Stimulated activated CD8-positive, alpha-beta memory T cell treated with anti-CD3 and anti-CD28 coated beads, Interleukin-12 subunit alpha, Interleukin-12 subunit beta, amount 100 ng/mL, for 4 hours (primary cell): ENCODE measurements at places on chromosomes 5 and 9.

GRCh38 chr5:1723957-1724821 lies 75.4 kb downstream of the MRPL36 start:
- DNase-seq: no peak

DNA sequence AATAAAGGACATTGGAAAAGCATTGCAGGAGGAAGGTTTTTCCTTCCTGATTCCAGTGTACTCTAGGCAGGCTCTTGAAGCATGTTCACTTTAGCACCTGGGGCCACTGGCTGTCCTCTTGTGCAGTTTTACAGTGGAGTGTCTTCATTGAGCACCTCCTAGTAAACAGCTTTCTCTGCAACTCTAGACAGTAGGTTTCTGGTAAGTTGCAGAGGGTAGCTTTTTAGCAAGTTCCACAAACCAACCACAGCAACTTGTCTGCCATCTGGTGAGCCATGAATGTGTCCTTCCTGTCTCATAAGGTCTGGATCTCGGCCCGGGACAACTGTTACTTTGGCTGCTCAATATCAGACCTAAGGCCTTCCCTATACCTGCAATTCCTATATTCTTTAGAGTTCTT lies 488.0 kb downstream of the MAN2A1 start:
- no peak for DNase-seq

GRCh38 chr5:21644032-21644431 lies 1209.1 kb downstream of the CDH12 start:
- DNase-seq: no peak

GRCh38 chr9:124293718-124294506 lies 36.2 kb downstream of the NEK6 start:
- no peak for DNase-seq

DNA sequence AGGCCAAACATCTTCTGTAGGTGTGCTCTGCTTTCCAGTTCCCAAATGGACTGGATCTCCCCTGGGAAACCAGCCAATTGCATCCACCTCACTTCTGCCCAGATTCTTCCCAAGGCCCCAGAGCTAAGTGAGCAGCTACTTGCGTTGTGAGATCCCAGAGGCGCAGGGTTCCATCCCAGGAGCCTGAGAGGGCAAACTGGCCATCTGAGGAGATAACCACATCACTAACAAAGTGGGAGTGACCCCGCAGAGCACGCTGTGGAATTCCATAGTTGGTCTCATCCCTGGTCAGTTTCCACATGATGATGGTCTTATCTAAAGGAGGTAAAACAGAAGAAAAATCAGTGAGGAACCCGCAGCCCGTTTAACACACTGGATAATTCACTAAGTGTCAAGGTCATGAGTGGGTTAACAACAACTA lies 1.7 kb downstream of the RACK1 start:
- no peak for DNase-seq

DNA sequence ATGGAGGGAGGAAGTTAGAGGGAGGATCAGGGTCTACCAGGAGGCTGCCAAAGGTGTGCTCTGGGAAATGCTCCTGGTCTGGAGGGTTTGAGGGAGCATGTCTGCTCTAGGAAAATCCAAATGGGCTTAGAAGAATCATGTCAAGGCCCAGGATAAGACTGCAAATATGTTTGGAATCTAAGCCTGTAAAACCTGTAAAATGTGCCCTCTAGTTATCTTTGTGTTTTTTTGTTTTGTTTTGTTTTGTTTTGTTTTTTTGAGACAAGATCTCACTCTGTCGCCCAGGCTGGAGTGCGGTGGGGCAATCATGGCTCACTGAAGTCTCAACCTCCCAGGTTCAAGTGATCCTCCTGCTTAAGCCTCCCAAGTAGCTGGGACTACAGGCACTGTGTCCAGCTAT lies 135.4 kb downstream of the FGF1 start:
- DNase-seq: no peak

- DNase-seq: no peak
These were observed 84.8 kb downstream of the WNK2 start for GRCh38 chr9:93268551-93269314.

GRCh38 chr5:50702615-50703366 lies 36.4 kb downstream of the PARP8 start:
- DNase-seq: no peak

DNA sequence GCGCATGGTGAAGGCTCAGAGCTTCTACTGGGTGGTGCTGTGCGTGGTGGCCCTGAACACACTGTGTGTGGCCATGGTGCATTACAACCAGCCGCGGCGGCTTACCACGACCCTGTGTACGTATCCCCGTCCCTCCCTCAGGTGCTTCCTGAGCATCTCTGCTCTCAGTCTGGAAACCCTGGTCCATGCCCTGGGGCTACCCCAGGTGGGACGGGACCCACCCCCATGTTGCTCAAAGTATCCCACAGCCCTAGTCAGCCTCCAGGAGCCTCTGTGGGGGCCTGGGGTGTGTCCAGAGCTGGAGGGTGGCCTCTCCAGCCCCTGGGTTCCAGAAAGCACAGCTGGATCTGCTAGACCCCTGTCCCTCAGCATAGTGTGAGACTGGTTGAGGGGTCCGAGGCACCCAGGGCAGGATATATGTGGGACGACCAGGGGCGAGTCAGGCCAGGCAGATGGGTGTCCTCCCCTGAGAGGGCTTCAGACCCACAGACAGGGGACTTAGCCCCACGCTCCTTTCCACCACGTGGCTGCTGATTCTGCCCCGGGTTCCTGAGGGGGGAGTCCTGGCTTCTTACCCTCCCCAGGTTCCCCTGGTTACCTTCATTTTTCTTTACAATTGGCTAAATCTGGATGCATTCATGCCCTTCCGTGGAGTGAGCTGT lies 94.0 kb downstream of the CACNA1B start:
- no peak for DNase-seq

GRCh38 chr5:138351517-138351916 lies 968 bp upstream of the KDM3B start:
- no peak for DNase-seq

GRCh38 chr5:95858023-95858461 lies 35.5 kb upstream of the GLRX start:
- DNase-seq: no peak

GRCh38 chr9:37407468-37407867 lies 15.0 kb upstream of the GRHPR start:
- no peak for DNase-seq

DNA sequence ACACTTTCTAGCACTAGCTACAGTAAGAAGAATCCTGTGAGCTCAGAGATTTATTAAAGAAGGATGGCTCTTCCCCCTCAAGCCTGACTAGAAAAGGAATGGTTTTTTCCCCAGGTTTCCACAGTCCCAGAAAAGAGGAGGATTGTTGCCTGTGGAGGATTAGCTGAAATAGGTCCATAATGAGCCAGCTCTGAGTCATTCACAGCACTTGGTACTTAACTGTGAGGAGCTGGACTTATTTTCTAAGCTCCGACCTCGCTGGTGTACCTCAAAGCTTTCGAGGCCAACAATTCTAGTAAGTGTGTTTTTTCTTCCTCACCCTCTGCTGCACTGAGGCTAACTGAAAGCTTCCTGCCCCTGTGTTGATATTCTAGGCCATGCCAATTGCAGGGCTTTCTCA lies 222.5 kb upstream of the IL12B start:
- no peak for DNase-seq

DNA sequence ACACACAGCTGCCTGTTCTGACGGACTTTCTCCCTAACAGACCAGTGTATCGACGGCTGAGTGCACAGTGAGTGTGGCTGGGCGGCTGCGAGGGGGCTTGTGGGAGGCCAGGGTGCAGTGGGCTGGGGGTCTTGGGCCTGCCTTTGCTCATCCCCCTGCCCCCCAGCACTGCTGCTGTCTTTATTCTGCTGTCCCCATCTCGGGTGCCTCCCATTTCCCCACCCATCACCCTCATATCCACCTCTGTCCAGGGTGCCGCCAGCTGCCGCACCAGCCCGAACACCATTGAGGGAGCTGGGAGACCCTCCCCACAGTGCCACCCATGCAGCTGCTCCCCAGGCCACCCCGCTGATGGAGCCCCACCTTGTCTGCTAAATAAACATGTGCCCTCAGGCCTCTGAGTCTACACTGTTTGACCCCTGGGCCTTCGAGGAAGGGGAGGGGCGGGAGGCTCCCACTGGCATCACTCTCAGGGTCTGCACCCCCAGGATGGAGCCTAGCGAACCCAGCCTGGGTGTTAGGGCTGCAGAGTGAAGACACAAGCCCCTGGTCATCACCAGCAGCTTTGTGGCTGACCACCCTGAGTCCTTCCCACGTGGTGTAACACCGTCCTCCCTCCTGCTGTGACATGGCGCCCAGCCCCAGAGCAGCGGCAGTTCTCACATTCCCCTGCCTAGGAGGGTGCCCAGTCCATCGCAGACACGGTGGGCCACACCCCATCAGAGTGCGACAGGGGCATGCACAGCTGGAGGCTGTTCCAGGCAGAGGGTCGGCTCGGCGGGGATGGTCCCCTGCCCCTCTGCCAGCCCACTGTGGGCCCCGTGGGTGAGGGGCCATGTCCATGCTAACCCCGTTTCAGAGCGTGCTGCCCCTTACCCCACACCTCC lies 4.0 kb downstream of the LCN2 start:
- no peak for DNase-seq

- no peak for DNase-seq
These were observed 58.6 kb downstream of the LHFPL2 start for GRCh38 chr5:78589923-78590322.

GRCh38 chr5:83955916-83956315 lies 235.3 kb upstream of the HAPLN1 start:
- no peak for DNase-seq

DNA sequence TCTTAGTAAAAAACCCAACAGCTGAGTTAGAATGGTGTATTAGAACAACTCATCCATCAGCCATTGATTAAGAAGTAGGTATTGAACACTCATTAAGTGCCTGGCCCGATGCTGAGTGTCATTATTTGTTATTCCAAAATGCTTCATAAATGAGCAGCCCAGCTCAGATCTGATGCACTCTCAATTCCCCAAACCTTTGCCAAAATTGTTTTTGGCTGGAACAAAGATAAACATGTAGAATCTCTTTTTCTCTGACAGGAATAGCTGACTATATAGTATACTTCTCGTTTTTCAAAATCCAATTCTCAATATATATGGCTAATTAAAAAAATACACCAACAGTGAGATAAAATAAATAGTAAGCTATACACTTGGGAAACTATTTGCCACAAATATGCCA lies 20.0 kb upstream of the ANKRD55 start:
- DNase-seq: no peak

GRCh38 chr9:18500451-18500850 lies 26.5 kb downstream of the ADAMTSL1 start:
- DNase-seq: no peak

GRCh38 chr5:31757806-31758205 lies 118.9 kb downstream of the PDZD2 start:
- DNase-seq: no peak

DNA sequence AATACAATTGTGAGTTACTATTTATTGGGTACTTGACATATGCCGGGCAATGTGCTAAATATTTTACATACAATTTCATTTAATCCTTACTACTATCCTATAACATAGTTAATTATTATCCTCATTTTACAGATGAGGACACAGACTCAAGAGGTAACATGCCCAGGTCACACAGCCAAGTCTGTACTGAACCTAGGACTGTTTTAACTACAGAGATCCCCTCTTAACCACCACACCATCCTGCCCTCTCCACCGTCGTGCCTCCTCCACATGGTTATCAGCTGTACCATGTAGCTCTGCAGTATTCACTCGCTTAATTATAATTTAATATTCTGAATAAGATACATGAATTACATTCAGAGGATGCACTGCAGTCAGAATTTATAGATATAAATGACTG lies 5.3 kb downstream of the RAB14 start:
- no peak for DNase-seq

DNA sequence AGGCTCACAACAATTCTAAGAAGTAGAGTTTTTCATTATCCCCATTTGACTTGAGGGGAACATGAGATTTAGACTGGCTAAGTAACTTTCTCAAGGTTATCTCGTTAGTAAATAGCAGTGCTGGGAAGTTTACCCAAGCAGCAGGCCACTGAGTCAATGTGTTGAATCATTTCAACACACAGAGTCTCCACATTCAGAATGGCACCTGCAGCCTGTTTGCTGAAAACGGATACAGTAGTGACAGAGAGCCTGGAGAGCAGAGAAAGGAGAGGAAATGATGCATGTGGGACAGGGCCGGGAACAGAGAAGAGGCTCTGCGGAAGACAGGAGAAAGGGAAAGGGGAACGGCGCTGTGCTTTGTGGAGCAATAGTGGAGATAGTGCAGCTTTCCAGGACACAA lies 33.5 kb upstream of the ZSWIM6 start:
- no peak for DNase-seq

DNA sequence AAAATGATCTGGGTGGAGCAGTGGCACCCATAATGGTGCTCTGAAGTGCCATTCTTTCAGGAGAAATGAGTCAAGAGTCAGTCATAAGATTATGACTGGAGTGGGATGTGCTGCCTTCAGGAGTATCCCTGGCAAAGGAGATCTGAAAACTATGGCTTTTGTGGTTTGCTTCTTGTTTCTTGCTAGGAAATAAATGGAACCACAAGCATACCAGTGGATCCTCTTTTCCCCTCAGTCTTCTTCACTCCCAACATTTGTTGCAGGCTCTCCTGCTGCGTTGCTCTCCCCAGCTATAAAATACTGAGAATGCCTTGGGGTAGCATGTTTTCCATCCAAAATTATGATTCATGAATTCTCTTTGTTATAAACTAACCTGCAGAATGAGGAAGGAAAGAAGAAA lies 199.1 kb downstream of the NNT start:
- no peak for DNase-seq

- DNase-seq: no peak
These were observed 52.8 kb downstream of the EXD3 start for GRCh38 chr9:137369911-137370764.

- DNase-seq: no peak
These were observed 159.7 kb upstream of the CDH12 start for GRCh38 chr5:23012842-23013241.

DNA sequence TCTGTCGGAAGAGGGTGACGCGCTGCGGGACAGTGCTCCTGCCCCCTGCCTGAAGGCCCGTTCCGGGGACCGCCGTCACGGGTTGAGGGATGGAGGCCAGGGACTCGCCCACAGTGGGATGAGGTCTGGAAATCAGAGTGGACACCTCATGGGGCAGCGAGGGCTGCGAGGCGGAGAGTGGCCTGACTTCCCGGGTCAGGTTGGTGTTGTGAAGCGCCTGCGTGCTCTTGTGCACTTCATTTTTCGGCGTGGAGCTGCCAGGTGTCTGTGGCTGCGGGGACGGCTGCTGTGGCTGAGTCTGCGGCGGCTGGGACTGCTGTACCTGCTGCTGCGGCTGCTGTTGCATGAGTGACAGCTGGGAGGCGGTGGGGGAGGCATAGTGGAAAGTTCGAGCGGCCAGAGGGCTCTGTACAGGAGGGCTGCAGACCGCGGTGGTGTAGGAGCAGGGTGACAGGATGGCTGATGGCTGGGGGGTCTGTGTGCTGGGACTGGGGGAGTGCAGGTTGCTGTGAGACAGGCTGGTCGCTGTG lies 434.1 kb downstream of the HCN1 start:
- DNase-seq: no peak

GRCh38 chr5:146173597-146173996 lies 8.9 kb downstream of the LARS1 start:
- no peak for DNase-seq

- DNase-seq: no peak
These were observed 124.4 kb downstream of the TMEM174 start for GRCh38 chr5:73297430-73297829.
